ENCODE measurements at places on chromosomes 2 and 18. TPM values are rescaled to one million over a fixed set of nuclear protein-coding genes. Genes with fewer than 3 reads are reported as not detected.

The OSR1 gene
- total RNA-seq, result 5.8 TPM

The POTEC gene
- total RNA-seq, result not detected

The SKOR2 gene
- total RNA-seq, result not detected

The DNER gene
- total RNA-seq, result 10.0 TPM

The UGT1A8 gene
- total RNA-seq, result not detected

The CENPA gene
- total RNA-seq, result 46.7 TPM

The GATA6 gene
- 1.6 TPM for total RNA-seq

The GALR1 gene
- total RNA-seq, result not detected

The SCYGR2 gene
- not detected for total RNA-seq

The EIPR1 gene
- 40.6 TPM for total RNA-seq

The SLC9A4 gene
- total RNA-seq, result not detected

The NPPC gene
- total RNA-seq, result 0.41 TPM

The SPATA3 gene
- total RNA-seq, result not detected

The IL37 gene
- not detected for total RNA-seq

The PSMA8 gene
- not detected for total RNA-seq

The FRZB gene
- total RNA-seq, result 0.06 TPM

The TMEM163 gene
- total RNA-seq, result not detected

The SCYGR4 gene
- not detected for total RNA-seq

The DAW1 gene
- 3.8 TPM for total RNA-seq

The SCN3A gene
- not detected for total RNA-seq

The AOX1 gene
- 4.9 TPM for total RNA-seq

The ADNP2 gene
- total RNA-seq, result 9.9 TPM

The NLRC4 gene
- total RNA-seq, result not detected

The TWIST2 gene
- 8.6 TPM for total RNA-seq

The IL18R1 gene
- 0.72 TPM for total RNA-seq

The C1QL2 gene
- total RNA-seq, result 0.28 TPM

The DBI gene
- 570 TPM for total RNA-seq

The KHK gene
- total RNA-seq, result 7.5 TPM

The CHST9 gene
- not detected for total RNA-seq

The SNRNP27 gene
- 44.2 TPM for total RNA-seq

The GKN1 gene
- 0.45 TPM for total RNA-seq

The ARHGAP15 gene
- not detected for total RNA-seq

The GRP gene
- total RNA-seq, result not detected

The EFHD1 gene
- total RNA-seq, result 1.8 TPM
